ENCODE measurements at places on chromosomes 2 and 18. TPM values are rescaled to one million over a fixed set of nuclear protein-coding genes. Genes with fewer than 3 reads are reported as not detected.

DNA sequence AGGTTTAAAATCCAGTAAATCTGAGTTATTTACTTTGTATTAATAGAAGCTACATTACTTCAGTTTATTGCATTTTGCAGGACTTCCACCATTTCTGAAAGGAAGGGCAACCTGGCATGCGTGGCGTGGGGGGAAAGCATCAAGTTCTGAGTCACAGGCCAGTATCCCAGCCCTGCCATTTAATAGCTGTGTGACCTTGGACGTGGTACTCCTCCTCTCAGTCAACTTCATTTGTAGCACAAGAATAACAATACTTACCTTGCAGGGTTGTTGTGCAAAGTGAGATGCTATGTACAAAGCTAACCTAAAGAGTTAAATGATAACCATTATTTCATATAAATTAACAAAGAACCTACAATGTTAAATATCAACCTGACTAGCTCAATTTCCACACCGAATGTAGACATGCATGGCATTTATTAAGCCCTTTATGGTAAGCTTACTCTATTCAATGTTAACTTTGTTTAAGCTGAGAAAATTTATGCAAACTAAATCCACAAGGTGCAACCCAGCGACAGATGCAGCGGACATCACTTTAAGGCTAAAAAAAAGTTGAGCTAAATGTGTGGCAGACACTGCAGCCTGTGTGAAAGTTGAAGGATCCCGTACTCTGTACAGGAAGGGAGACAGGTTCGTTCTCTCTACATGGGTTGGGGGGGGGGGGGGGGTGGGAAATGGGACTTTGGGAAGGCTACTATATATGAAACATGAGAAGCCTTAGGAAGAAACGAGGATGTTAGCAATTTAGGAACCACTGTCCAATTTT lies 17.2 kb upstream of the STPG4 start:
- DNase-seq = no peak

DNA sequence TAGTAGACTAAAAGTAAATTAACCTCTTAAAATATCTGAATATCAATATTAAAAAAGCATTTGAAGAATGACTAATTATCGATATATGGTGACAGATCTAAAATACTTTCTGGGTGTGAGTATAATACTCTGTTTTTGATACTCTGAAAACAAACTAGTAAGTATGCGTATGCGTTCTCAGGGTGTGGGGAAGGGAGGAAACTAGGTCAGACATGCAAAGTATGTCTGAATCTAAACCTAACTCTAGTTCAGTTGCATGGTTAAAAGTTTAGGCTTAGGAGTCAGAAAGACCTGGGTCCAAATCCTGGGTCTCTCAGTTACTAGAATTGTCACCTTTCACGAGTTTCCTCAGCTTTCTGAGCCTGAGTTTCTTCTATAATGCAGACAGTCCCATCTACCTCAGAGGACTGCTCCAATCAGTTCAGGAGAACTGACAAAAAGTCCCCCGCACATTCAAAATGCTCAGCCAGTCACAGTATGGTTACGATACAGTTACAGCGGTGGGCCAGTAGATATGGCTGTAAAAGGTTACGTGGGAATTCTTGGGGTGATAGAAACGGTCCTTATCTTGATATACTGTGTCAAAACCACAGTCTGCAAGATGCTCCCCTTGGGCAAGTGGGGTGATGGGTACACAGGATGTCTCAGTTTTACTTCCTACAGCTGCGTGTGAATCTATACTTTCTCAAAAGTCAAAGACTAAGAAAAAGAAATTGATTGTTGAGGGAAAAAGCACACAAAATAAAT lies 29.2 kb downstream of the UNC50 start:
- no peak for DNase-seq

GRCh38 chr2:10193851-10194820 lies 71.6 kb downstream of the RRM2 start:
- no peak for DNase-seq

GRCh38 chr2:25905126-25905525 lies 26.8 kb upstream of the ASXL2 start:
- DNase-seq = no peak

- DNase-seq = no peak
Observed at GRCh38 chr2:176643646-176644045, 374.4 kb downstream of the MTX2 start.

DNA sequence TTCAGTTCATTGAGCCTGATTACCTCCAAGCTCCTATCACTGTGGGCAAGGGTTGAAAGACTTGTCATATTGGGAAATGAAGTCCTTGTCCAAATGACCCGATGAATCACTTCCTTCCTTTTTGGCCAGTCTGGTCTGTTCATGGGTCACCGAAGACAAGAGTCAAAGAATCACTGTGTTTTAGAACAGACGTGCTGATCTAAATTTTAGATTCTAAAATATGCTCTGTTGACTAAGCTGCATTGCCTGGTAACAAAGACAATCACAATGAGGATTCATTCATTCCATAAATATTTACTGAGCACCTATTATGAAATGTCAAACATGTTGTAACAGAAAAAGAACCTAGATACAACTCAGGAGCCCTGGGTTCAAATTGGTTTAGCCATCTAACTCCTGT lies 99.4 kb upstream of the RND3 start:
- peak; percentile 90 for DNase-seq

- no peak for DNase-seq
Observed at GRCh38 chr18:25843791-25844190, 246.6 kb downstream of the SS18 start.

The IL1B gene
- total RNA-seq = 0.35 TPM

The SLC20A1 gene
- 91.2 TPM for total RNA-seq

The CCBE1 gene
- 8.7 TPM for total RNA-seq

Data from renal cortical epithelial cell (primary cell).